Stimulated activated CD4-positive, alpha-beta T cell treated with anti-CD3 and anti-CD28 coated beads, Interleukin-12 subunit alpha, Interleukin-12 subunit beta, amount 100 ng/mL, for 24 hours (primary cell): ENCODE measurements at places on chromosomes 11 and 22.
A peak's percentile ranks its signal among the peaks of the same experiment; 100 is the strongest.

DNA sequence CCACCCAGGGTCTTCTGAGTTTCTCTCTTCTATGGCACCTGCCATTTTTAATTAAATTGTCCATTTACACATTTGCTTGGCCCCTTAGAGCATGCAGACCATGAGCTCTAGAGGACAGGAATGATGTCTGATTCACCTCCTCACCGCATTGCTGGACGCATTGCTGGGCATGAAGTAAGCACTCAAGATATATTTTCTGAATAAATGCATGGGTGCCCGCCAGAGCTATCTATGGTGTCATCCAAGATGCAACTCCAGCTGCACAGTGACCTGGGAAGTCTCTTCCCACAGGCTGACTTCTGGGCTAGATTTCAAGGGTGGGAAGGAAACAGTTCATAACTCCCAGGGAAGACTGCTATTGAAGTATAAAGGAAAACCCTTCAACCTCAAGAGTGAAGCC is 66.6 kb upstream of the ASPHD2 start:
- DNase-seq: no peak

GRCh38 chr22:46114518-46115387 is 35.6 kb upstream of the PPARA start:
- DNase-seq: no peak

DNA sequence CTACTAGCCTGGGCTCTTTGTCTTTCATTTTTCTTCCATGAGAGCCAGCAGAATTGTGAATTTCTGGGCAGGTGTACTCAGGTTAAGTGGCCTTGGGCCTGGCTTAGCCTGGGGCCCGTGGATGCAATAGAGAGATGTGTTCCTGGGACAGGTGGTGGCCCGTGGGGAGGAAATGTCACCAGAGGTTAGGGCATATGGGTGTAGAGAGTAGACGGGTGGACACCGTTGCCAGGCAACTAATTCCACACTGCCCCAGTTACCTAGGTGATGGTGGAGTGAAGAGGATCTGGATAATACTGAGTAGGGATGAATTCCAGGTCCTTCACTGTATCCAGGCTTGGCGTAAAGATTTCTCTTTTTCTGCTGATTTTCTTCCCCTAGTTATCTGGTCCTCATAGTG is 175.0 kb downstream of the INSC start:
- DNase-seq: no peak

GRCh38 chr11:48116437-48117228 is 100.0 kb upstream of the OR4B1 start:
- no peak for DNase-seq

- DNase-seq: no peak
Observed at GRCh38 chr22:31540966-31541365, 44.6 kb downstream of the SFI1 start.

- peak; percentile 13 for DNase-seq
Observed at GRCh38 chr22:46149512-46150033, 753 bp upstream of the PPARA start.

GRCh38 chr22:48429446-48430020 is 1398.1 kb downstream of the BRD1 start:
- DNase-seq: no peak

GRCh38 chr11:116481126-116481675 is 291.6 kb downstream of the BUD13 start:
- DNase-seq: no peak

DNA sequence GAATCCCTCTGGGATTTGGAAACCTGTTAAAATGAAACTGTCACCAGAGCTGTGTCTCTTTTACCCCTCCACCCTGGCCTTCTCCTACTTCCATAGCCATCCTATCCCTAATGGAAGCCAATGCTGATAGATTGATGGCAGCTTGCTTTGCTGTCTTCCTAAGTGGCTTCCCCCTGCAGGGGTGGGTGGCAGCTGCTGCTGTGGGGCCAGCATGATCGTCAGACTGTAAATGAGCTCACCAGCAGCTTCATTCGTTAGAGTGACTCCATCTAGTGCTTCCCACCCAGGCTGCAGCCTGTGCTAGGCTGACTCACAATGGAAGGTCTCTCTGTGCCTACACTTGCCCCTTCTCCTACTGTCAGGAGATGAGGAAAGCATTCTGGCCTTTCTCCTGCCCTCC is 311.0 kb downstream of the BUD13 start:
- DNase-seq: no peak

DNA sequence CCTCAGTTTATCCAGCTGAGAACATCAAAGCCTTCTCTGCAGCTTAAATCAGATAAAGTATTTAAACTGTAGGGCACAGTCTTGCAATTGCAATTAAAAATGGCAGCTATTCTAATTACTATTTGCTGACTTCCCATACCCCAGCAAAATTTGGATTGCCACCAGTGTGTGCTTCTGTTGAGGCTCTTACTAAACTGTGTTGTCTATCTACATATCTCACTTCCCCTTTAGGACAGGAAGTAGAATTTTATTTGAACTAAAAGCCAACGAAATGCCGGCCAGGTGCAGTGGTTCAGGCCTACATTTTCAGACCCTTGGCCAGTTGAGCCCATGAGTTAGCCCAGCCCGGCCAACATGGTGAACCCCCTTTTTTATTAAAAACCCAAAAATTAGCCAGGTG is 7.1 kb downstream of the SAA4 start:
- no peak for DNase-seq

GRCh38 chr11:11022125-11022730 is 164.4 kb upstream of the ZBED5 start:
- DNase-seq: no peak

GRCh38 chr11:111540114-111540936 is at the start of gene LAYN:
LAYN (plus strand) TSS chr11:111540720; CDS start chr11:111540844, 124 bp downstream.
- no peak for DNase-seq

GRCh38 chr22:34669001-34669400 is 397.0 kb upstream of the ISX start:
- no peak for DNase-seq

DNA sequence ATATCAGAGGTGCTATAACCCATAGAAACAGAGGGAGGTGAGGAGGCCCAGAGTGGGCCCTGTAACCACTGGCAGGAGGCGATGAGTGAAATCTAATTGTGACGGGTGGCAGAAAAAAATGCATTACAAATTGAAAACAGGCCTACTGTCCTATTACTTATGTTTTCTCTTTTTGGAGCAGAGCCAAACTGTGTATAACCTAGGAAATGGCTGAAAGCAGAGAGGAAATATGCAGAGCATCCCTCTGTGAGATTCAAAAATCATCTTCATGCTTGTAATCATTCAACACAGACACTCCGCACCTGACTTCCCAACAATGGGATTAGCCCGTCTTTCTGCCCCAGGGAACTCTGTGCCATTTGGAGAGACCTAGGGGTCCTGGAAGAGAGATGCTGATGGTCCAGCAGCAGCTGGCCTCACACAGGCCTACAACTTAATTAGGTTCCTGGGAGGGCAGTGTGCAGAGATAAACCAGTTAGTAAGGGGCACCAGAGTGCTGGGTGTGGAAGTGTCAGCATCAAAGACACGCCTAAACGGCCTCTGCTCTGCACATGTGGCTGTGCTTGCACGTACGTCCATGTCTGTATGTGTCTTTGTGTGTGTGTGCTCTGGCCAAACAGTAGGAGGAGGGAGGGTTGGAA is 41.8 kb downstream of the MAP6 start:
- no peak for DNase-seq

- no peak for DNase-seq
Observed at GRCh38 chr22:47191671-47192650, 429.5 kb downstream of the TBC1D22A start.

DNA sequence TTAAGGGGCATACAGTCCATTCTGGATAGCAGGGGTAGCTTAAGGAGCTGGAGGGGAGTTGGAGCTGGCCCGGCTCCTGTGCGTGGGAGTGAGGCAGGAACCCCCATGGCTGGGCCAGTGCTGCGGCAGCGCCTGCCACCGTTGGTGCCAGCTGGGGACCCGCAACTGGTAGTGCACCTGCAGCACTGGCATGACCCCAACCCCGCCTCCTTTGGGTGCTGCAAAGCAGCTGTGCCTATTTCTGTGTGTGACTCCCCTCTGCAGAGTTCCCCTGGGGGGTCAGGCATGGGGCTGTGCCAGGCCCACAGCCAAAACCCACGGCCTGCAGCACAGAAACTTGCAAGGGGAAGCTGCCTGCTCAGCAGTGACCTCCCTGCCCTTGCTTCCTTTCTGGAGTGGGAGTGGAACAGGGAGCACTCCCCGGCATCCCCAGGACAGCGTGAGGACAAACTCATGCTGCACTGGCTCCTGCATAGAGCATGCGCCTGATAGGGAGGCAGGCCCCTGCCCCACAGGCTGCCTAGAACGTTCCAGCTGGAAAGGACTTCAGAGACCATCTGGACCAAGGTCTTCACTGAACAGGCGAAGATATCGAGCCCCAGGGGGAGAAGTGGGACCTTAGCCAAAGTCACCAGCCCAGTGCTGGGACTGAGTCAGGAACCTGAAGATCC is 26.2 kb upstream of the RAB1B start:
- no peak for DNase-seq

DNA sequence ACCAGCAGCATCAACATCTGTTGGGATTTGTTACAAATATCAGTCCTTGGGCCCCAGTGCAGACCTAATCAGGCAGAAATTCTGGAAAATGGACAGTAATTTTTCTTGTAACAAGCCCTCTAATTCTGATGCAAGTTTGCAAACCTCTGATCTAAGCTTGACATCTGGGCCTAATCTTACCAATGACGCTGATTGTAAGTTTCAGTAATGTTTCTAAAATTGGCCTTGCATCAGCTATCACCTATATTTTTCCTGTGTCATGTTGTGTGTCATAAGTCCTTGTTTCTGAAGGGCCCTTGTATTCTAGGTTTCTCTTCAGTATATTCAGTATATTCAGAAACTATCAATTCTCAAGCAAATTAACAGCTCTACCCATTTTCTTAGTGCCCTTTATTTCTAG is 36.4 kb downstream of the ZNF215 start:
- no peak for DNase-seq

- no peak for DNase-seq
Observed at GRCh38 chr22:17700778-17701177, 62.2 kb downstream of the BCL2L13 start.

GRCh38 chr22:49308300-49308699 is 519.4 kb downstream of the BRD1 start:
- DNase-seq: no peak

DNA sequence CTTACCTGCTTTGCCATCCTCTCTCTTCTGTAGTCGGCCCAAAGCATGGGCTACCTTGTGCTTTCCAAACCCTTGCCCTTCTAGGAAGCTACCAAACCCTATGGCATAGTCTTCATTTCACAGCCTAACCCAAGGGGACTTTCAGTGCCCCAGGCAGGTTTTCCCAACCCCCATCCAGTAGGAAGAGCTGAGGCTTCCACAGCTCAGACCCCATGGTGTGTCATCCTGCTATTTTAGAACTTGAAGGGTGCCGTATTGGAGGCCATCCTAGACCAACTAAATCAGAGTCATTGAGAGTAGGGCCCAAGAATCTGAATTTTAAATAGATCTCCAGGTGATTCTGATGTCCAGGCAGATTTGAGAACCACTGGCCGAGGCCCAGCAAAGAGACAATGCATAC is 31.9 kb upstream of the TUB start:
- no peak for DNase-seq

DNA sequence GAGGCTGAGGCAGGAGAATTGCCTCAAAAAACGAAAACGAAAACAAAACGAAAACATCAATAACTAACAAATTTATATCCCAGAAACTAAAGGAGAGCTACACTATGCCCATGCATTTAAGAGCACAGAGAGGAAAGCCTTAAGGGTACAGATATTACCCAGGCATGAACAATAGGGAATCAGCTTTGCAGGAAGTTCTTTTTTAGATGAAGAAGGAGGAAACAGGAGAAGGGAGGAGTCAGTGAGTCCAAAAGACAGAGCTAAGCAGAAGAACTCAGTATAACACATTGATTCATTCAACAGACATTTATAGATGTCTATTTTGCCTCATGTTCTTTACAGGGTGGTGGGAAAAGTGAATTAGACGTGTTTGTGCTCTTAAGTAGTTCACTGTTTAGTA is 8.3 kb downstream of the MRPL17 start:
- DNase-seq: no peak

DNA sequence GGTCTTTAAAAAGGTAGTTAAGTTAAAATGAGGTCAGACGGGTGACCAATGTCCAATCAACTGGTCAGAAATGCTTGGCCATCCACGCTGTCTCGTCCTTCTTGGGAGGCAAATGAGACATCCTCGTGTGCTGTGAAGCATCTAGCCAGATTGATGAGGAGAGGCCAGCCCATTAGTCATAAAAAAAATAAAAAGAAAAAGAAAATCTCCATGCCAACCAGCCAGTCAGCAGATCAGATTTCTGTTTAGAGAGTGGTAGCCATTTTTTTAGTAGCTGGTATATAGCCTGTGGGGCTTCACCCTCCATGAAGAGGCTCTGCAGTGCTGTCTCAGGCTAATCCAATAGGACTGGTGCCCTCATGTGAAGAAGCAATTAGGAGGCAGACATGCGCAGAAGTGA is 343.1 kb upstream of the SYN3 start:
- no peak for DNase-seq

- peak; percentile 25 for DNase-seq
Observed at GRCh38 chr22:37193629-37194191, 5.7 kb upstream of the C1QTNF6 start.

GRCh38 chr22:49057910-49058309 is 769.8 kb downstream of the BRD1 start:
- DNase-seq: no peak
